ENCODE measurements at places on chromosomes 2 and 18.

GRCh38 chr18:79940126-79940813 is 11.2 kb downstream of the SLC66A2 start:
- no peak for DNase-seq

DNA sequence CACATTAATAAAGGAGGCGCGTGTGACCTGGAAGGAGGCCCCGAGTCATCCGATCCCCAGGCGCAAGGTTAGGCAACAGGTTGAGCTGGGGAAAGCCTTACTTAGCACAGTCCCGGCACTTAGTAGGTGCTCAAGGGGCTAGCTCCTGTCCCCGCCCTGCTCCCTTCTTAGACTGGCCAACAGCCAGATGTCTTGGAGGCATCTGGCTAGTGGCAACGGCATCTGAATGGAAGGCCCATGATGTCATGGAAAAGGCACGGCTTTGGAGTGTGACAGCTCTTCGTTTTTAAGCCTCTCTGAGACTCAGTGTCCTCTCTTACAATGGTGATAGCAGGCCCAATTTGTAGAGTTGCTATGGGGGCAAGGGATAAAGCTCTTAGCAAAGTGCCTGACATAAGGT is 258.3 kb downstream of the CYRIA start:
- DNase-seq = no peak

- no peak for DNase-seq
Measured at GRCh38 chr2:137938204-137938603, 26.1 kb upstream of the HNMT start.

DNA sequence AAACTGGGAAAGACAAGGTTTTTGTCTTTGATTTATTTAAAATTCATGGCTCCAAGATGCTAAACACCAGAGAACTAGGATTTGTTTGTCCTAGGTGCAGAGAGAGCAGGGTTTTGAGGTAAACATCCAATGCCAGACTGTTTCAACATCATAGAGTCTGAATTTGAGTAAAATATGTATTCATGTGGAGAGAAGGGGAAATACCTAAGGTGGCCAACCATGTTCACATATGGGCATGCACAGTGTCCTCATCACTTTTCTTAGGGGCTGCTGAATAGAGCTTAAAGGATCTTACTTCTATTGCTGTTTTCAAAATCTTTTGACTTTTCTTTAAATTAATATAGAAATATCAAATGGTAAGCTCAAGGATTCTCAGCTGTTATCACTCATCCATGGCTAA is 287.0 kb upstream of the CCDC68 start:
- no peak for DNase-seq

DNA sequence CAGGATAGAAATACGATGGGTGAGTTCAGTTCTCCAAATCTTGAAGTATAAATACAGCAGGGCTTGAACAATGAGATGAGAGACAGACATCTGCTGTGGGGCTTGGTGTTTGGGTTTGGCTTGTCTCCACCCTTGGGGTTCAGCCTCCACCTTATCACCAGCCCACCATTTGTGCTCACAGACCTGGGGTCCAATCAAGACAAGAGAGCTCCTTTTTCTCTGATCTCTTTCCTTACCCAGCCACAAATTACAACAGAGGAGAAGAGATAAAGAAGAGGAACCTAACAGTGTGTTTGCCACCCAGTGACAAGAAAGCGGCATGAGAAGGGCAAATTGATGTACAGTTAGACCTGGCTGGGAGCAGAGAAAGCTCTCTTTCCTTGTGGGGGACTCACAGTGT is 204.5 kb upstream of the CXCR4 start:
- no peak for DNase-seq

DNA sequence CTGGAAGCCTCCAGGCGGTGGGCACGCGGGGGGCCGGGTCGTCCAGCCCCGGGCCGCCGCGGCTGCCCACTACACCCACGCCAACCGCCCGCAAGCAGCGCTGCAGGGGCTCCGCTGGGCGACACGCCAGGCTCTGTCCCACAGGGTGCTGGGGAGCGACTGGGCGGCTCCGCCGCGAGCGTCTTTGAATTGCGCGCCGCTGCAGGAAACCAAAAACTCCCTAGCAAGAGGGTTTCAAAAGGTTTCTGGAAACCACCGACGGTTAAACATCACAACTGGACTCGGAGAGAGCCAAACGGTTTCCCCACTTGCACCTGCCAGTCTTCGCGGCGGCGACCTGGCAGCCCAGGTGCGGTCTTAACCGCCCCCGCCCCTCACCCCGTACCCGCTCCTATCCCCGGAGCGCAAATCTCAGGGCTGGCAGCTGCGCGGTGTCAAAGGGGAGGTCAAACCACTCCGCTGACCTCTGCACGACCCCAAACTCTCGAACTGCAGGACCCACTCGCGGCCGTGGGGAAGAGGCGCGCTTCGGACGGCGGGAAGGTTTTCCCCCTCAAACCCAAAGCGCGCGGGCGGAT is 1.0 kb downstream of the CXCR4 start:
- no peak for DNase-seq

- DNase-seq = no peak
Measured at GRCh38 chr2:64489081-64489751, 34.9 kb upstream of the AFTPH start.

GRCh38 chr18:41767960-41768359 is 187.1 kb upstream of the PIK3C3 start:
- DNase-seq = no peak

DNA sequence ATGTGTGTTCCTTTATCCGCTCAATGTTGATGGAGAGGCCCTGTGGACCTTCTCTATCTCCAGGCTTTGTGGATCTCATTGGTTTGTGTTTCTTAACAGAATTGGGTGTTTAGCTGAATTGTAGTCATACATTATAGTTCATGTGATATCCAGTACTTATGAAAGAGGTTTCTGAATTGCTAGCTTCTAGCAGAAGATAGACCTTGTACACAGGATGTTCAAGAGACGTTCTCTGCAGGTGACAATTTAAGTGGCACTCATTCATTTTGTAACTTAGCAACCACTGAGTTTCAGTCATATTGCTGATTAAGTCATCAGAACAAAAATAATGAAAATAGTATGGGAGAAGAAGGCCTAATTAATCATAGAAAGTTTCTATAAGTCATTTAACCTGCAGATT is 279.2 kb downstream of the ALPK2 start:
- DNase-seq = no peak

GRCh38 chr2:40611196-40611595 is 159.3 kb upstream of the SLC8A1 start:
- DNase-seq = no peak

- DNase-seq = no peak
Measured at GRCh38 chr2:202495230-202495604, 119.1 kb downstream of the BMPR2 start.

DNA sequence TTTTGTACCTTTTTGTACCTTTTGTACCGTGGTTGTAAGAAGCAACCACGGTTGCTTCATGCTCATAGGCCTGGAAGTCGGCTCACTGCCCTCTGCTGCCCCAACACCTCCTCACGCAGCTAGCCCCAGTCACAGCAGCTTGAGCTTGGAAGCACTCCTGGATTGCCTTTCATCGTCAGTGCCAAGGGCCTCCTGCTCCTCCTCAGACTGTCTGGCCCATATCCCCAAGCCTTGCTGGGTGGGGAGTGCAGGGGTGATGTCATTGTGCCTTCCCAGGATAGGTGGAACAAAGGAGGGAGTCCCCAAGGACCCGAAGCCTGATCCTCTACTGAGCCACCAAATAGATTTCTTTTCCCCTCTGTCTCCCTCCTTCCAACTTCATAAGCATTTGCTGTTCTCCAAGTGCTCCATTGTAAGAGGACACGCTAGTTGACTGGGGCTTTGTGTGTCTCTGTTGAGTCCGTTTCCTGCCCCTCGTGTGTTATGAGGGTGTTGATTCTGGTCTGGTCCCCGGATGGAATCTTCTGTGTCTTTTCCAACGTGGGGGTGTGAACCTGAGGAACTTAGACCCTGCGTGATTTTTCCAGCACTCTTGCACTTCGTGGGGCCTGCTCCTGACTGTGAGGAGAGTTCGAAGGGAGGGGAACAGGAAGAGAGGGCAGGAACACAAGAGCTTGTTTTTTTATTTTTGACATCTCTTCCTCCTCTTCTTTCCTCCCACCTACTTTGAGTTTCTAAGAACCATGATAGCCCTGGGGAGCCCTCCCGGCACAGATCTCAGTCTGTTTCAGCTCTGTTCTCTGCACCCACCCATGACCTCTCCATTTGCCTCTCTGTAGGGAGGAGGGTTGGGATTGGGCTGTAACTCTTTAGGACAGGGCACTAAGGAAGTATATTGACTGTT is 127.2 kb upstream of the EML6 start:
- no peak for DNase-seq

DNA sequence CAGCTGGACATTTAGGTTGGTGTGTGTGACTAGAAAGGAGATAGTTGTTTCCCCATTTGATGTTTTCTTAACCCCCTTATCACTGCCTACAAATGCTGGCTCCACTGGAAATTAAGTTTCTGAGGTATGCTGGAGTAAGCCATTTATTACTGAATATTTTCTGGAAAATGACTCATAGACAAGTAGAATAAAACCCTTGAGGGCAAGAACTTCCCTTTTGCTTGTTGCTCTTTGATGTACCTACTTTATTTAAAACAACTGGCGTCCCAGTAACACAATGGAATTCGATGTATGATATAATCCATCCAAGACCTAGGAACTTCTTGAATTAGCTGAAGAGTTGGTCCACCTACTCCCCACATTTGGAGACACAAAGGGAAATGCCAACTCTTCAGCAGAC is 33.3 kb upstream of the SESTD1 start:
- DNase-seq = no peak

GRCh38 chr18:62585274-62586150 is 62.7 kb downstream of the ZCCHC2 start:
- DNase-seq = no peak

DNA sequence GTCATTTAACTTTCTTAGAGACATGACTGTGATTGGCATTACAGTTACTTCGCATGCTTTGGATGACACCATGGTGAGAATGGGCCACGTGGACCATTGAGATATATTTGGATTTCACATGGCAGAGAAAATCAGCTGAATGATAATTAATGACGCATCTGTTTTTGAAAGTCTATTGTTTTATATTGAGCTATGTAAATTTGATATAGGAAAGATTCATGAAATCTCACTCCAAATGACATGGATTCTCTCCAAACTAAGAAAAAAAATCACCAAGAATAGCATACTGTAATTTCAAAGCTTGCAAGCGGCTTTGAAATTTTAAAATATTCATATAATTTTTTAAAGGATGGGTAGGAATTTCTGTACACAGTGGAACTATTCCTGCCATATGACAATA is 163.7 kb downstream of the SH3BP4 start:
- no peak for DNase-seq

DNA sequence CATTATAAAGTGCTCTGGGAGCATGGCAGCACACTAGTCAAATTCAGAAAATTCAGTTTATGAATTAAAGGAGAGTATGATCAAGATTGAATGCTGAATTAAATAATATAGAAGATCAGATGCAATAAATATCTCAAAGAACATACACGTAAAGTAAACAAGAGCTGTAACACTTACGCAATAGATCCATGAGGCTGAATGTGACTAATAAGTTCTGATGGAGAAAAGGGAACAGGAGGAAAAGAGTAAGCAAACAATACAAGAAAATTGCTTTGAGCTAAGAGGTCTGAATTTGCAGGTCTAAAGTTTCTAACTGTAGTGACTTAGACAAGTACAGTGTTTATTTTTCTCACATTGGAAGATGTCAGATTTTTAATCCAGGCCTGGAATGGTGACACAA is 646.7 kb upstream of the ZNF804A start:
- DNase-seq = no peak

- DNase-seq = no peak
Measured at GRCh38 chr2:2795438-2796091, 464.5 kb upstream of the MYT1L start.

- no peak for DNase-seq
Measured at GRCh38 chr2:238467792-238468191, 41.1 kb downstream of the ASB1 start.

DNA sequence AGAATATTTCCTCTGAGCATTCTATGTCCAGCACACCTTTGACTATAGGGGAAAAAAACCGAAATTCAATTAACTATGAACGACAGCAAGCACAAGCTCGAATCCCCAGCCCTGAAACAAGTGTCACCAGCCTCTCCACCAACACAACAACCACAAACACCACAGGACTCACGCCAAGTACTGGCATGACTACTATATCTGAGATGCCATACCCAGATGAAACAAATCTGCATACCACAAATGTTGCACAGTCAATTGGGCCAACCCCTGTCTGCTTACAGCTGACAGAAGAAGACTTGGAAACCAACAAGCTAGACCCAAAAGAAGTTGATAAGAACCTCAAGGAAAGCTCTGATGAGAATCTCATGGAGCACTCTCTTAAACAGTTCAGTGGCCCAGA is 79.4 kb upstream of the FAM117B start:
- no peak for DNase-seq

- DNase-seq = no peak
Measured at GRCh38 chr2:23591111-23591510, 206.1 kb downstream of the KLHL29 start.

GRCh38 chr2:186348200-186348599 is 137.9 kb upstream of the ZC3H15 start:
- DNase-seq = no peak

- no peak for DNase-seq
Measured at GRCh38 chr2:54904836-54905235, 145.4 kb downstream of the RTN4 start.

DNA sequence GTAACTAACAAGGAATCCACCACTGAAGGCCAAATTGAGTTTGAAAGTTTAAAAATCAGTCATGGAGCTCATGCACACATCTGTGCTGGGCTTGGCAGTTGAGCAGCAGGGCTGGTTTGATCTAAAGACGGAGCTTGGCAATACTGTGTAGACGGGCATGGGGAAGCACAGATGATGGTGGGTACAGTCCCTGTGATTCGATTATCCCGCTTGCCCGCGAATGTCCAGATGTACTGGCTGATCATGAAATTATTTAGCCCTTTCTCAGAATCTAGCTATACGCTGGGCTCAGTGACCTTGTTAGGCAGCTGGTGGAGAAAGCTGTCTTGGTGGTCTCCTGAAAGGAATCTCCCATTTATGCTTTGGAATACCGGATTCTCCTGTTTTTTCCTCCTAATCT is 74.8 kb upstream of the SOX11 start:
- DNase-seq = no peak

GRCh38 chr2:20666304-20667150 is at the start of gene GDF7:
Gene GDF7 (plus strand): TSS chr2:20667144. CDS start chr2:20667240, 96 bp downstream.
- DNase-seq = no peak

- no peak for DNase-seq
Measured at GRCh38 chr2:241933179-241933911, 63.8 kb downstream of the RTP5 start.

DNA sequence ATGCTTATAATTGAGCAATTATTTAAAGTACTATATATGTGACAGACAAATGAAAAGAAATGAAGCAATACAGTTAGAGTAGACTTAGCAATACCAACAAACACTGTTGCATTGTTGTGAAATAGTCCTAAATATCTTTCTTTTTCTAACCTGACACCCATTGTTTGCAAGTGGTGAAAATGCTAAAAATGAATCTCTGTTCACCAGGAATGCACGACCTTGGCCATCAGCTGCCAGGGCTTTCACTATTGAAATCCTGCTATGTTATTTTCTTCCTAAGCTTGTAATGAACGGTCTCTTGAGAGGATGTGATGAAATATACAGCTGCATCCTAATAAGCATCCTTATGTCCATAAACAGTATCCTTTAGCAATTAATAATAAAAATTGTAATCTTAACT is 136.2 kb upstream of the MGAT5 start:
- DNase-seq = no peak
